ENCODE measurements at places on chromosomes 12 and 14.
A peak's percentile ranks its signal among the peaks of the same experiment; 100 is the strongest.

GRCh38 chr12:2609020-2609419 lies 185.8 kb upstream of the FKBP4 start:
- DNase-seq: peak; percentile 12

DNA sequence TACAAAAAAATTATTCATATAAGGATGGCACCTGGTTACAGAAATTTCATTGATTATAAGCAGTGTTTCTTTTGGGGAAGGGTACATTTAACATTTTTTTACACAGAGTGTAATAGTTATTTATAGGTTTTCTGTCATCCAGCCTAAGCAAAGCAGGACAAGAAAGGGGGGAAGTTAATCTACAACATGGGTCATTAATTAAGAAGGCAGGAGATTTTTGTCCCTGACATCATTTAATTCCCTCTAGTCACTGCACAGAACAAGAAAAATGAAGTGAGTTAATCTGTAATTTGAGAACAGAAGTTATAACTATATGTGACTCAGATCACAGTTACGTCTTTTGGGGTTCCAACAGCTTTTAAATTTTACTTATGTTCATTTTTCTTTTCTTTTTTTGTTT lies 173.4 kb downstream of the PTPRO start:
- no peak for DNase-seq

- peak; percentile 81 for DNase-seq
These were observed 22.9 kb downstream of the VDR start for GRCh38 chr12:47881826-47882427.

- peak; percentile 94 for DNase-seq
These were observed 6.0 kb downstream of the CLMN start for GRCh38 chr14:95313707-95314106.

DNA sequence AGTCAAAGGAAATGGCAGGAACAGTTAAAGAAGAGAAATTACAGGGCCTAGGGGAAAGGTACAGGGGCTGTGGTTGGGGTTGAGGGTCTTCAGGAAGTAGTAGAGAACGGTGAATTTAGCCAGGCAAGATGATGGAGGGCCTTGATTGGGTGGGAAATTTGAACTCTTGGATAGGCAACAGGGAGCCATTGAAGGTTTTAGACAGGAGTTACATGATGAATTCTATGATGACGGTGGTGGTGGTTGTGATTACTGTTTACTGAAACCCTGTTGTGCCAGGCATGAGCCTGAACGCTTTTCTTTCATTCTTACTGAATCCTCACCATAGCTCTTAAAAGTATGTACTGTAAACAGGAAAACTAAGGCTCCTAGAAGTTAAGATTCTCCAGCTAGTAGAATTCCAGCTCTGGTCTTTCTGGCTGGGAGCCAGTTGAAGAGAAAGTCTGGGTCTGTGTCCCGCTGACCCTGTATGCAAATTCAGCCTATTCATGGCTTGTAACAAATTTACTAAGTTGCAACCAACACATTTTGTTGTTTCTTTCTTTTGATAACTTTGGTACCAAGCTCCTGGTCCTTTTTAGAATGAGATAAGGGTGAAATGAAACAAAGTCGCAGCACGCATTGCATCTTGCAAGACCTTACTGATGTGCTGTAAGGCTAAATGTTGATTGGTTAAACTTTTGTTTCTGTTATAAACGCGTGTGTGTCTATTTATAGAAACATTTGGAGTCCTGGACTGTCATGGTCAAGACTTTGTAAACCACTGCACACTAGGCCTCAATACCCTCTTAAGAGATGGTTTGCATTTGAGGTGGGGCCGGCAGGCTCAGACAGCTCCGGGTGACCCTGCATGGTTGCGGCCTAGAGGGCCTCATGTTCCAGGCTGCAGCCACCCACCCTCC lies 6.0 kb downstream of the ORAI1 start:
- DNase-seq: no peak

DNA sequence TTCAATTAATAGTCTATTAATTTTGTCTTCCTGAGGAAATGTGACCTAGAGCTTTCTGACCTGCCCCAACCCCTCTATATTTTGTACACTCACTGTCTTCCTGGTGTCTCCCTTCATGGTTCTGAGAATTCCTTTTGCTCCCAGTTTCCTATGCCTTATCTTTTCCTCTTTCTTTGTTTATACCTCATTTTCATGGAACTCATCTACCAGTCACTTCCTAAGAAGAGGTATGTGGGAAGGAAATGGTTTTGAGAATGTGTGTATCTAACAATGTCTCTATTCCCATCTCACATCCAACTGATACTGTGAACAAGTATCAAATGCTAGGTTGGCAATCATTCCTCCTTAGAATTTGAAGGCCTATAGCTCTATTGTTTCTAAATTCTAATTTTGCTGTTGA lies 245.1 kb upstream of the EGLN3 start:
- DNase-seq: no peak

DNA sequence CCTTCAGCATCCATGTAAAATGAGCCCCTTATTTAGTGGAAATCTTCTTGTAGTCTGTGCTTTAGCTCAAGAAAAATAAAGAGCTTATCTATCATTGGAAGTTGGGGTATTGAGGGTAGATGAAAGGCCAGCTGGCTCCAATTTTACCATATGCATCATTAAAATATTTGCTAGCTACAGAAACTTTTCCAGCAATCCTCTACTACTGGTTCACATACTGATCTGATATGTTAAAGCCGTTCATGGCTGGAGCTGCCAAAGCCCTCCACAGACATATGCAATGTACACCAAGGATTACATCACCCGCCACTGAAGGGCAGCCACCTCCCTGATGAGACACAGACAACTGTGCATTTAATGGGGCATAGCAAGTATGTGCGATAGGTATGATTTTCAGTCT lies 1205.3 kb downstream of the GALC start:
- peak; percentile 54 for DNase-seq

DNA sequence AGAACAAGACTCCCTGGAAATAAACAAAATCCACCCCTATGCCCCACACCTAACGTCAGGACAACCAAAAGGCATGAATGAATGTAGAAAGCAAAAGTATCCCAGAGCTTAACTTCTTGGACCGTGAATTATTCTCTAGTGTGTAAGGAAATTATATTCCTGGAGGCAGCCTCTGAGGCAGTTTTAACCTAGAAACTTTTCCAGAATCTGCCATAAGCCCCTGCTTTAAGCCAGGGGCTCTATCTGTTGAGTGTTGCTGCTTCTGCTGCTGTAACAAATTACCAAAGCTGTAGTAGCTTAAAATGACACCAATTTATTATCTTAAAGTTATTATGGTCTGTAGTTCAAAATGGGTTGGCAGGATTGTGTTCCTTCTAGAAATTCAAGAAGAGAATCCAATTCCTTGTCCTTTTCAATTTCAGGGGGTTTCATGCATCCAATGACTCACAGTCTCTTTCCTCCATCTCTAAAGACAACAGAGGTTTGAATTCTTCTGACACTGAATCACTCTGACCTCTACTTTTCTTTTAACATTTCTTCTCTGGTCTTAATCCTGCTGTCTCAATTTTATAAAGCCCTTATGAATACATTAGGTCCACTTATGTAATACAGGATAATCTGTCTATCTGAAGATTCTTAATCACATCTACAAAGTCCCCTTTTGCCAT lies 242.7 kb downstream of the ATXN7L3B start:
- DNase-seq: no peak

DNA sequence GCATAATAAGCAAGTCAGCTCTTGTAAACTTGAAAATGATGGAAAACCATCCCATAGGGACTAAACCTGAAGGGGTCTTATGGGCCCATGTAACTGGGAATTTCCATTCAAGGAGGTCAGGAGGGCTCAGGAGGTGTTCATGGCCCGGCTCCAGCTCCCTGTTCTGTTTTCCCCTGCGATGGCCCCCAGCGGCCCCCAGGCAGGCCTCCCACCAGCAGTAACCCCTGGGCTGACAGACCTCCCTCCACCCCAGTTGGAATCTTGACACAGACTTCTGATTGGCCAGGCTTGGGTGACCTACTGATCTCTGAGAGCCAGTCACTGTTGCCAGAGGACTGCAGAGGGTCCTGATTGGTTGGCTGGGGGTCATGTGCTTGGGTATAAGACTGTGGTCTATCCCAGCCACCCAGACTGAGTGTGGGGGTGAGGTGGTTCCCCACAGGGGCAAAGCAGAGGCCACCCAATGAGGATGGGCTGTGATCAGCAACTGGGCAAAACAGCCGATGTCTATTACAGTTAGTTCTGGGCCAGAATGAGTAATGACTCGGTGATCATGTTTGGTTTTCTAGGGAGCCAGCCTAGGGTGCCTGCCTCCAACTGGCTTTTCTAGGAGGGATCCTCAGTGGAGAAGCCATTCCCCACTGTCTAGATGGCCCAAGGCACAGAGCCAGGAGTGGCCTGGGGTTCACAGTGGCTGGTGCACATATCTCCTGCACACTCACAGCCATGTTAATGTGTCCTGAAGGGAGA lies 27.0 kb downstream of the RHOF start:
- no peak for DNase-seq

- no peak for DNase-seq
These were observed 71.3 kb upstream of the GNG2 start for GRCh38 chr14:51789114-51789513.

- DNase-seq: no peak
These were observed 218.3 kb downstream of the AACS start for GRCh38 chr12:125283521-125283920.

DNA sequence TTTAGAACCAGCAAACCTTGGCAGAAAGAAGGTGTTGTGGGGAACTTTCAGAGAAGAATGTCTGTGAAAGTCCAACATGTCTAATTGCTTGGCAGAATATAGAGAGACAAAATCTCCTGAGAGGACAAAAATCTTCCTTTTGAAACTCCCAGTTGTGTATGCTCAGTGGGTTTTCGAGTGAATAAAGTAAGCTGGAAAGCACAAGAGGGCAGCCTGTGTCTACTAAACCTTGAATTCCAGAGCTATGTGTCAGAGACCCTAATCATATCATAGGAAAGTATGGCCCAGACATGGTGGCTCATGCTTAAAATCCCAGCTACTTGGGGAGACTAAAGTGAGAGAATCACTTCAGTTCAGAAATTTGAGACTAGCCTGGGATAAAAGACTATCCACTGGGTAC lies 661.2 kb downstream of the SLC16A7 start:
- DNase-seq: no peak

DNA sequence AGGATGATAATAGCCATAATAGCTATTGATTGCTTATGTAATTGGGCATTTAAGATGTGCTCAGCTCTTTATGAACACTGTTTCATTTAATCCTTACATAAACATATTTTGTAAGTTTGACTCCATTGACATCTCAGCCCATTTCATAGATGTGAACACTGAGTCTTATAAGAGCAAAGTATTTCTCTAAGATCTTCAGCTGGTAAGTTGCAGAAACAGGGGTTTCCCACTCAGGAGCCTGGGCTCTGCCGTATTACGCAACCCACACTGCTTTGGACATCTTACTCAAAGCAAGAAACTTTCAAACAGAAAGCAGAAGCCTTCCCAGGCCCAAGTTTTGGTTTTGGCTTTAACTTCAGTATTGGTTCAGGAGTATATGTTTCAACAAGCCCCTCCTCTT lies 705.1 kb downstream of the MED13L start:
- DNase-seq: peak; percentile 94

DNA sequence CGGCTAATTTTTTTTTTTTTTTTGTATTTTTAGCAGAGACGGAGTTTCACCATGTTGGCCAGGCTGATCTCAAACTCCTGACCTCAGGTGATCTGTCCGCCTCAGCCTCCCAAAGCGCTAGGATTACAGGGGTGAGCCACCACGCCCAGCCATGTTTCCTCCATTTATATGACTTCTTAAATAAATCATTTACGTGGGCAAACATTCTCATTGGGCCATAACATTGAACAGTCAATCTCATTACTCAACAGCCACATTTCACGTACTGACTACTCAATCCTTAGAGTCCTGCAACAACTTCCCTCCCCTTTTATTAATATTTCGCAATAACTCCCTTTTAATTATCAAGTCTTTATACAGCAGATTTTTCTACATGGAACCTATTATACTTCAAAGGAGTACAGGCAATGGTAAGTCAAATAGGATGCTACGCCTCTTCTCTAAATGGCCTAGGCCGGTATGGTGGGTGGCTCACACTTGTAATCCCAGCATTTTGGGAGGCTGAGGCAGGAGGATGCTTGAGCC lies 7.4 kb upstream of the CSRNP2 start:
- DNase-seq: no peak

- no peak for DNase-seq
These were observed 118.1 kb downstream of the SLC38A1 start for GRCh38 chr12:46150735-46151134.

DNA sequence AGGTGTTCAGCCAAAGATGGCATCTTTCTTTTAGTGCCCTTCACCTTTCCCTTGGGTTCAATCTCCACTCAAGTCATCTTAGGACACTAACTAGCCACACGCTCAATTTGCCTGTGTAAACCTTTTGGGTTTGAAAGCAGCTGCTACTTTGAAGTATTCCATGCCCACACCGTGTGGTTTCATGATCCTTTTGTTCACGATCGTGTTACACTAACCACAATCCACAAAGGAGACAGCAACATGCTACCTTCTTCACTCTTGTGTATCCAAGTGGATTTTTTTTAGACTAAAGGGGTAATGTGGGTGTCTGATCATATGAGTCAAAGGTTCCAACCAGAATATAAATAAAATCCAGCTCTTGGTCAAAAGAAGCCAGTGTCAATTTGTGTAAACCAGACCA lies 122.7 kb upstream of the FAR2 start:
- DNase-seq: no peak

DNA sequence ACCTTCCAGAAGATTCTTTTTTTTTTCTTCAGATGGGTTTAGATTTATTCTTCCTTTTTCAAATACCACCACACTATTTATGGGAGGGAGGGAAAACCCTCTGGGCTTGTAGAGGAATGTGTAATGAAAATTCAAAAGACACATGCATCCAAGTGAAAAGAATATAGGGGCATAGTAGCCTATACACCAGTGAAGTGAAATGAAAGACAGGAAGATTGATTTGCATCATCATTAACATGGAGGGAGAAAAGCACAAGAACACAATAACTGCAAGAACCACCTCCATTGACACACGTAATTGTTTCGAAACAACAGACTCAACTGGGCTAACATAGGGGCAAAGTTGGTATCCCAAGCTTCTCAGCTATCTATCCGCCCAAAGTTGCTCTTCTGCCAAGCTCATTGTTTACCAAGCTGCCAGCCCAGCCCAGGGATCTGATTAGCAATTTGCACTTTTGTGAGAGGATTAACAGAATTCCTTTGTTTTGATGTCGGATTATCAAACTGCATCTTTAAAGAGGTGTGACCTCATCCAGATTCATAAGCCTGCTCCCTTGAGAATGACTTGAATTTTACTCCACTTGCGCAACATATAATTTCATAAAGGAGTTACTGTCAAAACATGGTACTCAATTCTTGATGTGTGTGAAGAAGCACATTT lies 430.5 kb upstream of the SOX5 start:
- no peak for DNase-seq

- DNase-seq: no peak
These were observed 60.2 kb downstream of the PRKCH start for GRCh38 chr14:61381553-61381952.

GRCh38 chr12:70045514-70045913 lies 197.7 kb upstream of the CNOT2 start:
- no peak for DNase-seq

- no peak for DNase-seq
These were observed 72.4 kb downstream of the NT5DC3 start for GRCh38 chr12:103768467-103769123.
